Left hindlimb (tissue), 1 donor: ENCODE measurements at places on chromosomes 3 and 15.
A peak's percentile ranks its signal among the peaks of the same experiment; 100 is the strongest.

GRCh38 chr3:82505079-82505756 is 743.8 kb upstream of the GBE1 start:
- no peak for DNase-seq

DNA sequence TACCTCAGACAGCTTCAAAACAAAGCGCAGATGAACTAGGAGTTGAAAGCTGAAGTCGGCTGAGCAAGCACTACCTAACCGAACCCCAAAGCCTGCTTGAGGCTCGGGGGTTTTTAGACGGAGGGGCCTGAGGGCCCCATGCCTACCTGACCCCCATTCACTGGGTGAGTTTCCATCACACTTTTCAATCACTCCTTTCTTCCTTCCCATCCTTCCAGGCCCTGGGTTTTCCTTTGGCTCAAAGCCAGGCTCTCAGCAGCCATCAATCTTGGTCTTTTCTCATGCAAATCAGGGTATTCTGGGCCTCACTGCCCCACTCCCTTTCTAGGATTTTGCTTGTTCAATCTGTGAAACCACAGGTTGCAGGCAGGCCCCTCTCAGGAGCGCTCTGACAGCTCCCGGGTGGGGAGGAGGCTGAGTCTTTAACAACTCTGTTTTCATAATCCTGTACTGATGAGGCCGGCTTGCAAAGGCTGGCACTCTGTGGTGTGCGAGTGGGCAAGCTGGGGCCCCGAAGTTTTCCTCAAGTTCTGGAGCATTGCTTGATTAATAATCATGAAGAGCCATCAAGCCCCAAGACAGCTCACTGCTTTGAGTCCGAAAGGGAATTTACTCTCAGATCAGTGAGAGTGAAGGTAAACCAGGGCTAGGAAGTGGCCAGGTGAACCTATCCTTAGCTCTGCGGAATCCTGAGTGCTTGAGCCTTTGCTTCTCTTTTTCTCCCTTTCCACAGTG is 97.6 kb downstream of the FRMD4B start:
- no peak for DNase-seq

DNA sequence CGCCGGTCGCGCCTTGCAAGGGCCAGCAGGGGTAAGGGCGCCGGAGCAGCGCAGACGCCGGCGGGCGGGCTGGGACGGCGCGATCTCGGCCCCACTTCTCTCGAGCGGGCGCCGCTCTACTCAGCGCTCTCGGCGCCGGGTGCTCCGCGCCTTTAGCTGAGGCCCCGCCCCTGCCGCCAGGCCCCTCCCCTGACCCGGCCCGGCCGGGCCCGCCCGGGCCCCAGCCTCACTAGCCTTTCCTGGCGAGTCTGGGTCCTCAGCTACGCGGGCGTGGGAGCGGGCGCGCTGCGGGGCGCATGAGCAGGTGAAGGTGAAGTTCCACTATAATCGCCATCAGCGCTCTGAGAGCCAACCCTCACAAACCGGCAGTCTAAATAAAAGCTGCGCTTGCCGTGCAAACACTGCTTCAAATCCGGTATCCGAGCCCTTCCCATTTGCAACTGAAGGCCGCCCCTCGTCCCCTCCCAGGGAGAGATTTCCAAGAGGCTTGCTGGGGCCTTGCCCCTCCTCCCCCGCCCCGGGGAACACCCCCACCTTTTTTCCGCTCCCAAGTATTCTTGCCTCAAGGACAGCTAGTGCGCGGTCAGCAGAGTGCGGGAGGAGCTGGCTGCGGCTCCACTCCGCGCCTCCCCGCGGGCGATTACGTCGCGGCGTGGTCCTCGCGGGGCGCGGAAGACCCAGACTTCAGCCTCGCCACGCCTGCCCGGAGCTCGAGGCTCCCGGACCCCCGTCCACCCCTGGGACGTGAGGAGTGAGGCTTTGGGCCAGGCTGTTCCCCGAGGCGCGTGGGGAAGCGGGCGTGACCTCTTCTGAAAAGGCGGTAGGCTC is at the start of gene RPP25:
TSS of gene RPP25 (minus strand) at position 125 of the 828 bp plus-strand sequence. CDS start 189 bp downstream, outside the sequence.
- peak; percentile 71 for DNase-seq

- no peak for DNase-seq
Observed at GRCh38 chr3:11653298-11654055, 9.8 kb upstream of the VGLL4 start.

DNA sequence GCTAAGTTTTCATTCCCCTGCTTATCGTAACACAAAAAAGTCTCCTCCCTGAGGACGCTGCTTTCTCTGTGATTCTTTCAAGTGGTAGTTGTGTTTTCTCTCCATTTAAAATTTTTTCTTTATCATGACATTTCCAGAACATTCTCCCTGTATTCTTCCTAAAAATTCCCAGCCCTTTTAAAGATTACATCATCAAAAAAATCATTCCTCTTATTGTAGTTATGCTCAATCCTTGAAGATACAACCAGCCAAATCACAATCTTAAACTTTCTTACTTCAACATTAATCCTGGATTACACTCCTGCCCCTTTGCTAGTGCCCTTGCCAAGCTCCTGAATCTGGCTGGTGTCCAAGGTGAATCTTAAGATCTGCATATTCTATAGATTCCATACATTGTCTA is 163.7 kb upstream of the CBLB start:
- no peak for DNase-seq

- no peak for DNase-seq
Observed at GRCh38 chr3:184144505-184144904, 9.3 kb downstream of the EIF2B5 start.
